Activated T-cell treated with anti-CD3 and anti-CD28 coated beads for 48 hours (primary cell): ENCODE measurements at places on chromosomes 4 and X.

GRCh38 chr4:176309046-176309445, 10.7 kb upstream of the SPCS3 start:
- no peak for DNase-seq

DNA sequence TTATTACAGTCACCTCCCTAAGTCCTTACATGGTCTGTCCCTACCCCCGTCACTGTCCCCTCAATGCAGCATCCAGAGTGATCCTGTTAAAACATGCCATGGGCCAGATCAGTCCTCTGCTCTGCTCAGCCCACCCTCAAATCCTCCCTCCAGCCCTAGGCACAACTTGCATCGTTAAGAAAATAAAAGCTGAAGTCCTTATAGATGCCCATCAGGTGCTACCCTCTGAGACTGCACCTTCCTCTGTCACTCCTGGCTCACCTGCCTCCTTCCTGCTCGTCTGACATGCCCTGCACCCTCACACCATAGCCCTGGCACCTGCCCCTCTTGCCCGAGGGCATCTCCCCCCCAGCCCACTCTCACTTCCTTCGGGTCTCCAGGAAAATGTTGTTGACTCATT, 4.1 kb downstream of the STK32B start:
- no peak for DNase-seq

DNA sequence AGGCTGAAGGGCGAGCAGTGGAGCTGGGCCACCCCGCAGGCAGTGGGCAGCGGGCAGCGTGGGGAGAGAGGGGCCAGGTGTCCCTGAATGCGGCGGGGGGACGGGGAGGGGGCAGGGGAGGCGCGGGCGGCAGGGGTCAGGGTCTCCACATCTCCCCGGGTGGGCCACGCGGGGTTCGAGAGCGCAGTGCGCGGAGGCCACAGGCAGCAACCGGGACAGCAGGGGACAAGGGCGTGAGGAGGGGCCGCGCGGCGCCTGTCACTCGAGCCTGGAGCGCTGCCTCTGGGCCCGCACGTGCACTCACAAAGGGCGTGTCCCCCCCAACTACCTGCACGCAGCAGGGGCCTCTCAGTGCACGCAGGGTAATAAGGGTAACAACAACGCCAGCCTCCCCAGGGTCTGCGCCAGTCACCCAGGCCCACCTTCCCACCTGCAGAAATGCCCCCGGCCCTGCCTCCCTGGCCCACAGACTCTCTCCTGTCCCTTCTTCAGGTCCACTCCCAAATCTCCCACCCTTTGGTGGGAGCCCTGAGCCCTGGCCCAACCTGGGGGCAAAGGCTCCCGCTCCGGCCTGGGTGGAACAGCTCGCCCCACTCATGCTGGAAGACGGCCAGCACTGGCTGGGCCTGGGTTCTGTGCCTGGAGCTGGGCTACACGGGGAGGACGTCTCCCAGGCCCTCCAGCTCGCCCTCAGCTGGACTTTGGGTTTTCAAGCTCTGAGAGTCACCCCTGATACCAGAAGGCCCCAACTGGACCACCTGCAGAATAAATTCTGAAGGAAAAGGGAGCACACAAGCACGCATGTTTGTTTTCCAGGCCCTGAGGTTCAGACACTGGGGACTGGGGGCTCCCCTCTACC, 53.2 kb downstream of the ZFYVE28 start:
- no peak for DNase-seq

- DNase-seq = no peak
These were observed 8.2 kb downstream of the AREG start for GRCh38 chr4:74453037-74453635.

DNA sequence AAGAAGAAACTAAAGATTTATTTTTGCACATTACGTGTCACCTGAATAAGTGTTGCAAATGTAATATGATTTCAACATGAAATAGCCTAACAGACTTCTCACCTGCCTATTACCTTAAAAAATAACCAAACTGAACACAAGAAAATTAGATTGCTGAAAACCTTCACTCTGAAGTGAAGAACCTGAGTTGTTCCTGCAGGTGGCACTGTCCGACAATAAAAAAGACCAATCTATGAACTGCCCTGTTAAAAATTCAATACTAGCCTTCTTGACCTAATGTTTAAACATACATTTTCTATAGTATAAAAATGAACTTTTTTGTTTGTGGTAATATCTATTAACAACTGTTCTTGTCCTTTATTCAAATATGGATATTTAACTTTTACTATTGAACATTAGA, 69.2 kb upstream of the PNPLA4 start:
- DNase-seq = no peak

- DNase-seq = no peak
These were observed 33.2 kb downstream of the ARHGAP10 start for GRCh38 chr4:147765121-147765529.

DNA sequence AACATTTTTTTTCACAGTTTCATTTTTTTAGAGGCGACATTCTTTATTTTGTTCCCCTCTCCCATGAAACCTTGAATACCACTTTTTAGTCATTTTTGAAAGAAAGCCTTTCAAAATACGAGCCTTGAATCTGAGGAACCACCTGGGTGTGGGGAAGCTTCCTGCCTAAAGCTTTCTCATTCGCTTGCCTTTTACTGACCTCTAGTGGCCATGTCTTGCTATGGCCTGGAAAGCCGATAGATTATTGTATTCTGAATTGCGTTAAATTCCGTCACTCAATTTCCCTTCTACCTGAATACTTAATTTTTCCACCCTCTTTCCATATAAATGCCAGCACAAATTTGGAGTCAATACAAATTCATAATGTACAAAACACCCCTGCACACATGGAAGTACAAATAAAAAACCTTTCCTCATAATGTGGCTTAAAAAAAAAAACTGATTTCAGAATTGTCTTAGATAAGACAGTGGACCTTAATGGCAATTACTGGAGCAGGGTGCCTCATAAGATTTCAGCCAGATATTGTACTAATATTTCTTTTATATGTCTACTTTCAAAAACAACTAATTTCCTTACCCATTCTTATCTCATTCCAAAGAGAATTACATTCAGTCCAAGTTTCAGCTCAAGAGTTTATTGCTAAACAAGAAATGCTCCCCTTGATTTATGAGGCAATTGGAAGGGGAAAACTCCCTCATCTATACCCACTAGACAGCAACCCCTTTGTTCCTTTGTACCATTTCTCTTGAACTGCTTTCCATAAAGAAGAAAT, 217.9 kb downstream of the CENPC start:
- DNase-seq = peak; percentile 17

- DNase-seq = no peak
These were observed 169.9 kb downstream of the SLIT2 start for GRCh38 chr4:20421603-20421985.

- no peak for DNase-seq
These were observed 51.8 kb downstream of the ZNF827 start for GRCh38 chr4:145886871-145887240.

- DNase-seq = no peak
These were observed 40.0 kb upstream of the CYP2U1 start for GRCh38 chr4:107891299-107891698.

DNA sequence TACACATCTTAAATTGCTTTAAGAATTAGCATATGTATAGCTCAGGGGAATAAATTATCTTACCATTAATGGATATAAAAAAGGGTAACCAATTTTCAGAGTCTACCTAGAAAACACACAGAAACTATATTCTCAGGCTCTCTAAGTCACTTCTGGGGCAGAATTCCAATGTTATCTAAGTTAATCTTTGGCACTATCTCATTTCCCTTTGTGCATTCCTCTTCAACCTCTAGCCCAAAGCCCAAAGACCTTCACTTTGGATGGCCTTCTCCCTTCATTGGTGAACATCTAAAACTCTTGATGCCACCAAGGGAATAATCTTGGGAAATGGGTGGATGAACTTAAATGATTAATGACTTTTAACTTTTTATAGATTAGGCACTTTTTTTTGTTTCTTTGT, 108.3 kb downstream of the APBB2 start:
- DNase-seq = no peak

DNA sequence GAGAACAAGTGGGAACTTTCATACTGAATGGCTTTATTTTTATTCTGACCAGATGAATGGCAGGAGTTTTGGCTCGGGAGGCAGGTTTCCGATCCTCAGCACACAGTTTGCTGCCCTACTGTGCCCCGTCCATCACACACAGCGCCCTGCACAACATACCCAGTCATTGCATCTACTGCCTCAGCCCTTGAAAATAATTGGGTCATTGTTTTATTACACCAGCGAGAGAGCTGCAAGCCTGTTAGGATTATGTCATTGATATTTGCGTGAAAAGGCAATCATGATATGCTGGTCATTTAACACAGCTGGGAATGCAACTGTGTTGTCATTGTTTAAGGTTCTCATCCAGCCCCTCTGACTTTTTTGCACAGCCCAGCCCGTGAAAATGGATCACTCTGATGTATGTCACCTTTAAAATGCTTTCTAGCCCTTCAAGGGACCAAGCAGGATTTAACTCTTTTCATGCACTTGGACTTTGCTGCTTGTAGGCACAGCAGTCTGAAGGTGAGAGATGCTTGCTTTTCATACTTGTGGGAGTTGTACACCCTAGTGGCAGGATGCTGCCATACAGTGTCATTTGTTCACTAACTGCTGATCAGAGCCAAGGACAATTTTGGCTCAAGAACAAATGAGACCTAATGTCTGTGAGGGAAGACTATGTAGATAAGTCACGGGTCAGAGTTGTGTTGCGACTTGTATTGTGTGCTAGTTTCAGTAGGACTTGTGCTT, 62.3 kb downstream of the RTL9 start:
- no peak for DNase-seq

- no peak for DNase-seq
These were observed 503.6 kb upstream of the ZFP42 start for GRCh38 chr4:187491959-187492358.

- no peak for DNase-seq
These were observed 474.2 kb downstream of the GBA3 start for GRCh38 chr4:23166919-23167318.

- DNase-seq = no peak
These were observed 3.2 kb upstream of the NFKB1 start for GRCh38 chr4:102497986-102498385.

- no peak for DNase-seq
These were observed 46.9 kb downstream of the WFS1 start for GRCh38 chr4:6316461-6317003.

DNA sequence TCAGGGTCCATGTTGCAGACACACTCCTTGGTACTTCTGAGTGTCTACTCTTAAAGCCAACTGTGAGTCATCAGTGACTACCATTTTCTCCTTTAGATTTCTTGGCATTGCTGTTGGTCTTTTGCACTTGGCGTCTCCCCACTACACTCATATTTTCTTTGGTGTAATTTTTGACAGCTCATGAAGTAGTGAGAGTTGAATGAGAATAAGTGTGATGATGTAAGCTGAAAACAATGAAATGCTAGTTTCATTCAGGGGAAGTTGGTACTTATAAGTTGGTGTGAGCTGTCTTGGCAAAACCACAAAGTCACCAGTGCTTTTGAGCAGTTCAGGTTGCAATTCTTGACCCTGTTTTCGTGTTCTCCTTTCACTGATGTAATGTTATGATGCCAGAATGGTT, 142.9 kb upstream of the ARX start:
- DNase-seq = no peak

- DNase-seq = no peak
These were observed 143.4 kb upstream of the MED14 start for GRCh38 chrX:40878766-40879165.

GRCh38 chrX:143623657-143624056, 12.2 kb downstream of the SLITRK4 start:
- DNase-seq = no peak

DNA sequence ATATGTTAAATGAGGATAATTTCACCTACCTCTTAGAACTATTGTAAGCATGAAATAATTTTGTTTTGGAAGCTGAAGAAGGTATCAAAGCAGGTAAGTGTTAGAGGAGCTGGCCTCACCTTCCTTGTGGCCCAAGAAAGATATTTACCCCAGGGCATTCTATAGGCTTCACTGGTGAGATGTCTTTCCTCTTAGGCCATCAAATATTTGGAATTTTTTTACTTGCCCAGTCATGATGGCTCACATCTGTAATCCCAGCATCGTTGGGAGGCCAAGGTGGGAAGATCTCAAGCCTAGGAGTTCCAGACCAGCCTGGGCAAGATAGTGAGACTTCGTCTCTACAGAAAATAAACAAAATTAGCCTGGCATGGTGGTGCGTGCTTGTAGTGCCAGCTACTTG, 6.1 kb upstream of the SMS start:
- DNase-seq = no peak

GRCh38 chrX:49987651-49988050, 65.3 kb downstream of the CLCN5 start:
- no peak for DNase-seq

GRCh38 chrX:153884590-153884989, 1.4 kb downstream of the L1CAM start:
- no peak for DNase-seq

- no peak for DNase-seq
These were observed 5.1 kb upstream of the FAM184B start for GRCh38 chr4:17786567-17786966.

DNA sequence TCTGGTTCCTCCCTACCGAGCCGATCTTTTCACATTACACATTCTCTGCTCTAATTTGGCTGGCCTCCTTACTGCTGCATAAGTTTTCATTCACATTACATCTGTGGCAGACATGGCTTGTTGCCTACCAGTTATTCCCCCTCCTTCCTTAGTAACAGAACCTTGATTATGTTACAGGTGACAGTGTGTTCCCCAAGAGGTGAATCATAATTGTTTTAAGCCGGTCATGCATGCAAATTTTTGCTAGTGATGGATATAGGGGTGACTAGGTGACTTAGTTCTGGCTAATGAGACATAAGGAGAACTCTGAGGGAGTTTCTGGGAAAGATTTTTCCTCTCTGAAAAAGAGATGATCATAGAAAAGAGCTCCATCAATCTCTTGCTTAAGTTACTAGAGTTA, 8.4 kb upstream of the LAMP2 start:
- no peak for DNase-seq

- DNase-seq = no peak
These were observed 98.0 kb downstream of the GASK1B start for GRCh38 chr4:158074851-158075250.

DNA sequence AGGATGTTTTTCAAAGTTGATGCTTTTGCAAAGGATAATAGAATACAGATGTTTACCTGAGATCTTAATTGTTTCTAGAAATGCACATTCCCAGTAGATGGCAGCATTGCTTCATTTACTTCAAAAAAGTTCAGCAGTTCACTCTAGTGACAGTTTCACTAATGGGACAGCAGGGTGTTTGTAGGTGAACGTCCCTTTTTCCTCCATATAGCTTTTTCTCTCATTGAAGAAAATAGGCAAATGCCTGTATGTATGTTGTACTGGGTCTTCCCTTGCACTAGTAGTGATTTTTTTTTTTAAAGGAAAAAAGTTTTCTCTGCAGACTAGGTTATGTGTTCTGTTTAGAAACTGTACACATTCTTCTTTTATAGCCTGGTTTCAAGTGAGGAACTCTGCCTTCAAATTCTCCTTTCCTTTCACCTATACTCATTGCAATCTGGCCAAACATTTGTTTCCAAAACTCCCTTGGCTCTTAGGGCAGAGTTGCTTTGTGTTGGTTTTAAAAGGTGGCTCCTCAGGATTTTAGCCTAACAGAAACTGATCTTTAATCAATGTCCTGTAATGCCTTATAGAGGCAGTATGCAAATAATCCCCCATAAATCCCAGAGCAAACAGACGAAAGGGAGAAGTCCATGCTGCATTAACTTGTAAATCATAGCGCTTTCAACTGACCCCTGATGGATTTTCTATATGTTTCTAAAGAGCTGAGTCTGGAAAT, 86.3 kb downstream of the EGF start:
- DNase-seq = no peak
